Adipocyte (in vitro differentiated cells): ENCODE measurements at places on chromosomes 7 and 10.
A peak's percentile ranks its signal among the peaks of the same experiment; 100 is the strongest.

DNA sequence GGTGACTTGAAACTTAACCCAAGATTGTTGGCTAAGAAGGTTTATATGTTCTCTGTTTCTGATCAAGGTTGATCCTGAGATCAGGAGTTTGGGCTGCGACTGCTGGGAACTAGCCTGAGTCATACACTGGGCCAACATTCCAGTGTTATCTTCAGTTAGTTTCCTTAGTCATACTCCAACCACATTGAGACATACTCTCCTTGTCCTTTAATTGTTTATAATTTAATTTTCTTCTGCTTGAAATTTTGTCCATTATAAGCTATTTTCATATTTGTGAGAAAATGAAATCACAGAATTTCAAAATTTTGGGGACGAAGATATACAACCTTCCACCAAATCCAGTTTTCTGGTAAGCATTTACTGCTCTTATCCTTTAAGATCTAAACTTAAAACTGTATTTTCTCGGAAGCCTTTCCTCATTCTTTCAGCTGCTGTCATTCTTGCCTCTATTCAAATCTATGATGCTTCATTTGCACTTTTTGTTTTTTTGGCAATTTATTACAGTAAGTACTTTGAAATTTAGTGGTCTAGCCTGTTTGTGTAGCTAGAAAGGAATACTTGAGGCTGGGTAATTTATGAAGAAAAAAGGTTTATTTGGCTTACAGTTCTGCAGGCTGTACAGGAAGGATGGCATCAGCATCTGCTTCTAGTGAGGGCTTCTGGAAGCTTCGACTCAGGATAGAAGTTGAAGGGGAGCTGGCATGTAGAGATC, 63.4 kb upstream of the POT1 start:
- peak; percentile 89 for DNase-seq

DNA sequence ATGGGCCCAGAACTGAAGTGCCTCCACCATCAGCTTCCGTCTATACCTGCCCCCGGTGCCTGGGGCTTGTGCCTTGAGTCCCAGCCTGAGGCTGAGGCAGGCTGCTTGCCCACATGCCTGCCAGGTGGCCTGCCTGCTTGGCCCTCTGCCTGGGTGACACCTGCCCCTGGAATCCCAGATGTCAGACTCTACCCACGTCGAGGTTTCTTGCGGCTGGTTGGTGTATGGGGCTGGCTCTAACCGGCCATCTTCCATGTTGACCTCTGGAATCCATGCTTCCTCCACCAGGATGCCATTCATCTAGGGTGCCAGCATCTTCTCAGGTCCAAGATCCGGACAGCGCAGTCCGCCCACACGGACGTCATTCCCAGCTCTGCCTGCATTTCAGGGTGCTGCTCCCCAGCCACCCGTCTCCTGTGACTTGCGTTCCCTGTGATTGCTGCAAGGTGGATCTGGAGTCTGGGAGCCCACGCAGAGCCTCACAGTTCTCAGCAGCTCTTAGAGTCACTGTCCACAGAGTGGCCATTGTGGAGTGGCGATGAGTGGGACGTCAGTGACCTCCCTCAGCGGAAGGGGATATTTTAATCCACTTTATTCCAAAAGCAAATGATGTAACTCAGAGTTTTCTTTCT, 298.1 kb downstream of the TCERG1L start:
- DNase-seq, result no peak

- DNase-seq, result no peak
Measured at GRCh38 chr7:35752742-35753141, 48.1 kb upstream of the SEPTIN7 start.

DNA sequence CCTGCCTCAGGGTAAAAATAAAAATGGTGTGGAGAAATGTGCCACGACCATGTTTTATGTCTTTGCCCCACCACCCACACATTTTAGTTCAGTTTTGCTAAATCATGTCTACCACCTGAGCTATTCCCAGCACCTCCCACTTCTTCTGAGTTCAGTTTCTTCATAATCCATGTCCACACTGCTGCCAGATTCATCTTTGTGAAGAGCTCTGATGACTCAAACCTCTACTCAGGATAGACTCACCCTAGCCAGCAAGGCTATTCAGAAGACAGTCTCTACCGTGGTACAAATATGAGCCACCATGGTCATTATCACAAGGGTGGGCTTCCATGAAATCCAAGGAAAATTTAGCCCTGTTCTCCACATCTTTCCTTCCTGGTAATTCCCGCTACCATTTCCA, 231.1 kb upstream of the PRKCQ start:
- DNase-seq, result no peak

DNA sequence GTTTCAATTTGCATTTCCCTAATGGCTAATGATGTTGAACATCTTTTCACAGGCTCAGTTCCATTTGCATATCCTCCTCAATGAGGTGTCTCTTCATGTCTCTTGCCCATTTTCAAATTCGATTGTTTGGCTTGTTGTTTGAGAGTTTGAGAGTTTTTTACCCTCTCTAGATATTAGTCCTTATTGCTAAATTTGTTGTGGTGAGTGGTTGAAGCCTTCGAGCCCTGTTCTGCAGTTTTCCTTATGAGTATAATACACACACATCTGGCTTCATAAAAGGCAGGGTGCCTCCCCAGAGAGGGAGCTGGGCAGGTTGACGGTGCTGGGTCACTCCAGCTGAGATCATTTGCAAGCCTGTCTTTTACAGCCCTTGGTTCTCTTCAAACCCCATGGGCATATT, 65.1 kb downstream of the RGS10 start:
- DNase-seq, result no peak

DNA sequence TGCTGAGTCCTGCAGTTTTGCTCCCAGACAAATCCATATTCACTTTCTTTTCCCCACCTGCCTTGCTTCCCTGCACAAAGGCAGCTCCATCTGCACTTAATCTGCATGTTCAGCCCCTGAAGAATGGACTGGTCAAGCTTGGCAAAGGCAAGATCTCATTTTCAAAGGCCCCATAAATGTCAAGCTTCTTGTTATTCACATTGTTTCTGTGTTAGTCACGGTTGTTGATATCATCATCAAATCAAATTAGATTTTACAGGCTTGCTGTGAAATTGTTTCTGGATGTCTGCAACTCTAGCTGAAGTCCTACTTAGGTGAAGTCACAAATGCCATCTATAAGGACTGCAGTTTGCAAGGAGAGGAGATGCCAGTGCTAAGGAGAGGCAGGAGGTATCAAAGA, 91.0 kb downstream of the GPAM start:
- DNase-seq, result no peak

DNA sequence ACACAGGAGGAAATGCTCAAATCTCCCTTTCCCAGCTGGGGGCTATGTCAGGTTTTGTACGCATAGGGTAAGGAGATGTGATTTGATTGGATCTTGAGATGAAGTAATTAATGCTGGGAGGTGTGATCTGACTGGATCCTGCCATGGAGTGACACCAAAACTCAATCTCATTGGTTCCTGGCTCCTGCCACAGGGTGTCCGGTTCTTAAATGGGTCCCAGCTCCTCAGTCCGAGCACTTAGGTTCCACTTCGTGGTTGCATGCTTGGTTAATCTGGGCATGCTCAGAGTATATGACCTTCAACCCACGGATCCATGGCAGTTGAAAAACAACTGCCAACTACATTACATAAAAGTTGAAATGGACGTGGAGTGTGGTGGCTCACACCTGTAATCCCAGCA, 3.1 kb upstream of the ZNF12 start:
- DNase-seq, result no peak

DNA sequence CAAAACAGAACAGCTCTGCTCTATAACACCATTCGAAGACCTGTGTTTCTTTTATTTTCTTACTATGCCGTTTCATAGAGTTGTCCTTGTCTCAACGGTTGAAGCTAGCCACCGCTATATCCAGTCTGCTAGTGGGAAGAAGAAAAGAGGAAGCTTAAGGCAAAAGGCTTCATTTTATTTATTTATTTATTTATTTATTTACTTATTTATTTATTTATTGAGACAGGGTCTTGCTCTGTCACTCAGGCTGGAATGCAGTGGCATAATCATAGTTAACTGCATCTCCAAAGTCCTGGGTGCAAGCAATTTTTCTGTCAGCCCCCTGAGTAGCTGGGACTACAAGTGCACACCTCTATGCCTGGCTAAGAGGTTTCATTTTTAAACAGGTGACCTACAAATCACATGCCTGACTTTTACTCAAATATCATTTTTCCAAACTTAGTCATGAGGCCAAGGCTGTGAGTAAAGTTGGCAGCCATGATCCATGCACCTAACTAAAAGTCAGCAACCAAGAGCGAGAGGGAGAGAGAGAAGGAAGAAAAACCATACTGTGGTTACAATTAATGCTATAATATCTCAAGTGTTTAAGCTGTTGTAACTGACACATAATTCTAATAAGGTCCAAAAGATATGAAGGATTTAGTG, 1305.3 kb upstream of the LRRTM3 start:
- DNase-seq, result no peak

DNA sequence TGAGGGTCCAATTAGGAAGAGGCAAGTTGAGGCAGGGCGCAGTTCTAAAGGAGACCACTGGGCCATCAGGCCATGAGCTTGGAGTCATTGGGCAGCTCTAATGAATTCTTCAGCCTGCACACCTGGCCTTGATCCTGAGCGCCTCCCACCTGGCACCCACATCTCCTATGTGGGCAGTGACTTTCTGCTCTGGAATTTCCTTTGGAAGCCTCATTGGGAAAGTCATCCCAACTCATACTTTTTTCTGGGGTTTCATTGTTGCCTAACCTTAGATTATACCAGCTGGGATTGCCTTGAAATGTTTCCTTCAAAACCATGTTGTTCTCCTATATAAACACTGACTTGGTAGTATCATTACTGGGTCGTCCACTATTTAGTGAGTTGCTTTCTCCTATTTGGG, 54.1 kb downstream of the PLPP4 start:
- no peak for DNase-seq

- DNase-seq, result no peak
Measured at GRCh38 chr10:132948351-132948750, 6.0 kb upstream of the CFAP46 start.

DNA sequence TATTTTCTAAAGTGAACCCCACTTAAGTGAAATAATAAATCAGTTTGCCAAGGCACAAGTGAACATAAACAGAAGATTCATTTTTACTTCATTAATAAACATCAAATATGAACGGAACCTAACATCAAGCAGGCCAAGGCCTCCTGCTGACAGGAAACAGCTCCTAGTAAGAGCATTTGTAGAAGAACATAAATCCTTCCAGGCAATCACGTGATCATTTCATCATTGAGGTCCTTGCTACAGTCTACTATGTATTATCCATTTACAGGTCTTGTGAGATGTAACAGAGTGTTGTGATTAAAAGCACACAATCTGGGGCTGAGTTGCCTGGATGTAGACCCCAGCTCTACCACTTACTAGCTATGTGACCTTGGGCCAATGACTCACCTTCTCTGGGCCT, 70.6 kb downstream of the CALD1 start:
- no peak for DNase-seq

DNA sequence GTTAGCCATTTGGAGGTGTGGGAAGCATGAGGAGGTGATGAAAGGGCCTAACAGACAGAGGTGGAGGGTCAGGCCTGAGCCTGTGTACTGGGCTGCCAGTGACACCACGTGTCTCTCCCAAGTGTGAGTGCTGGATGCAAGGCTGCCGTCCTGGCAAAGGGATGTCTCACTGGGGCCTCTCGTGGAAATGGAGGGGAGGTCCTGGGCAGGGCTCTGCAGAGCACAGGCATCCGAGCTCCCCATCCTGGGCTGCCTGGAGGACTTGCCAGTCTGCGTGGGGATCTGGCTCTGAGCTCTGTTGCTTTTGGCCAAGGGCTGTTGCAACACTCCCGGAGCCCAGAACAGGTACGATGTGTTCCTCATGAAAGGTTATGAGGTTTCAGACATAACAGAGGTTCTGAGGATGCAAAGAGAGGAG, 77.3 kb downstream of the GRK5 start:
- no peak for DNase-seq

DNA sequence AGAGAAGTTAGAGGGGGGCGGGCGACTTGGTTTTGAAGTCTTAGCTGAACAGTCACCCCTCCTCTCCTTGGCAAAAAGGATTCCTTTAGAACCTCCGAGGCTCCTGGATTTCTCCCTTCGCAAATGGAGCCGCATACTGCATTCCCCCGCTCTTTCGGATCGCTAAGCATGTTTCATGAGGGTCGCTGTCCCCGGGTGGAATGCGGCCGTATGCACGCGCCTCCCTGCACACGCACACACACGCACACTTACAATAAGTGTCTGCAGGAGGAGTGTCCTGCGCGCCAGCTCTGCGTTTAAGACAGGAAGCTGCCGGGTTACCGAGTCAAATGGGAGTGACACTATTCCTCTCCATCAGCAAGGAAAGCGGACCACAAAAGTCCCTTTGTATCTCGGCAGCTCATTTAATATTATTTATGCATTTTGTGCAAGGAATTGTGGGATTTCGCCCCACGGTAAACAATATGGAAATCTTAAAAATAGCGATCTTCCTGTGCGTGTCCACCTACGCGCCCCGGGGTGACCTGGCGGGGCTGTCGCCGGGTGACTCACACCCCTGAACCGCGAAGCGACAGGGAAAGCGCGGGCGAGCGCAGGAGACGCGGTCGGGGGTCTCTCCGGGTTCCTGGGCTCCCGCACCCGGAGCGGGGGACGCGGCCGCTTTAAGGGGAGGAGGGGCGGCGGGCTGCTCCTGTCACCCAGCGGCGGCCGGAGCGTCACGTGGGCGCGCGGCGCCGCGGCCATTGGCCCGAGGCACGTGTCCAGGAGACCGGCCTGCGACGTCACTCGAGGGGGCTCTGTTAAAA, 988 bp upstream of the EN2 start:
- peak; percentile 66 for DNase-seq

- no peak for DNase-seq
Measured at GRCh38 chr10:19843487-19843886, 27.3 kb downstream of the PLXDC2 start.

- DNase-seq, result no peak
Measured at GRCh38 chr7:1948887-1949680, 279.0 kb downstream of the ELFN1 start.

DNA sequence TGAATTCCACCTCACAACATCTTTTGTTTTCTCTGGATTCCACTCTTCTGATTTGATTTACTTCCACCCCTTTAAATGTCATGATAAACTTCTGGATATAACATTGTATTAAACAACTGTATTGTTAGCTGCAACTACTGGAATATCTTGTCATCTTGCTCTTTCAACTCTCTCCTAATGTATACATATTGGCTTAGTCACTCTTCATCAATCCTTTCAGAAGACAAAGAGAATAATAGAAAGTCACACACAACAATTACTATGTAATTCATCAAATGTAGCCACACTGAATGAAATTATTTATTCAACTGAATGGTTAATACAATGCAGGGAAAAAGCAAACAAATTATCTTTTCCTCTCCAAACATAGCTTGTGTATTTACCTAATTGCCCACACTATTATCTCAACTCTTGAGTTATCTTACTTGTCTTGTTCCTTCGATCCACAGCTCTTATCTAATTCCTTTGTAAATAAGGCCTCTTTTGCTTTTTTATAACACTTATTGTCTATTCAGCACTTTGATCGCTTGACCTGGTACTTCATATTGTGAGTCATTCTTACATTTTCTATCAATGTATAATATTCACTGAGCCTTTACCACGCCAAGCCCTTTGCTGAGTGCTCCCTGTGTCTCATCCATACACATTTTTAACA, 16.7 kb downstream of the SEMA3A start:
- DNase-seq, result no peak

GRCh38 chr10:129744134-129745111, 219.7 kb downstream of the EBF3 start:
- no peak for DNase-seq

- no peak for DNase-seq
Measured at GRCh38 chr7:149615690-149616270, 118.2 kb upstream of the ZNF746 start.

- no peak for DNase-seq
Measured at GRCh38 chr10:79166741-79167140, 98.0 kb downstream of the ZMIZ1 start.
